Spleen (tissue), 13 donors: ENCODE measurements at places on chromosomes 5 and 9. TPM values are rescaled to one million over a fixed set of nuclear protein-coding genes. Genes with fewer than 3 reads are reported as not detected.

DNA sequence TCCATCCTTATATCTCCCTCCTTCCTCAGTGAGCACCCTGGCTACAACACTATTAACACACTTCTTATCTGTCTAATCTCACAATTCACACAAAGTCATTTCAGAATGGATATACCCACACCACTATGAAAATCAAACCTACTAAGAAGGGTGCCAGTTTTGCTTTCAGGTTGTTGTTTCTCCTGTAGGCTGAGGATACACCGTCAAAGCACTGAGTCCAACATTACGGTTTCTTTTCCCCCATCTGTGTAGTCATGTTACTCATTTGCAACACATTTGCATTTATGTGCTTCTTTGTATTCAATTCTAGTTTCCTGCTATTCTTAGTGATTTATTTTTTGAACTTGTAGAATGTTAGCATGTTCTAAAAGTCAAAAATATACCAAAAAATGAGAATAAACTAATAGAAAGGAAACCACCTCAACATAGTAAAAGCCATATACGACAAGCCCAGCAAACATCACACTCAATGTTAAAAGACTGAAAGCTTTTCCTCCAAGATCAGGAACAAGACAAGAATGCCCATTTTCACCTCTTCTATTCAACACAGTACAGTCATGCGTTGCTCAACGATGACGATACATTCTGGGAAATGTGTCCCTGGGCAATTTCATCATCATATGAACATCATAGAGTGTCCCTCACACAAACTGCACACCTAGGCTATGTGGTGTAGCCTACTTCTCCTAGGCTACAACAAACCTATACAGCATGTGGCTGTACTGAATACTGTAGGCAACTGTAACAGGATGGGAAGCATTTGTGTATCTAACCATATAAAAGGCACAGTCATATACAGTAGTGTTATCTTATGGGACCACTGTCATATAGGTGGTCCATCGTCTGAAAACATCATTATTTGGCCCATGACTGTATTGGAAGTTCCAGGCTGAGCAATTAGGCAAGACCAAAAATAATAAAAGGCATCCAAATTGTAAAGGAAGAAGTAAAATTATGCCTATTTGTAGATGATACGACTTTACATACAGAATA lies 6.3 kb downstream of the ROR2 start:
- no peak for DNase-seq

The PRELID2 gene
- 10.0 TPM for total RNA-seq

The FBP2 gene
- not detected for total RNA-seq

GRCh38 chr5:166561759-166562158 lies 1729.7 kb upstream of the WWC1 start:
- DNase-seq = no peak

The PCDHB11 gene
- total RNA-seq = 0.79 TPM

GRCh38 chr5:161925960-161926359 lies 78.0 kb downstream of the GABRA1 start:
- no peak for DNase-seq

DNA sequence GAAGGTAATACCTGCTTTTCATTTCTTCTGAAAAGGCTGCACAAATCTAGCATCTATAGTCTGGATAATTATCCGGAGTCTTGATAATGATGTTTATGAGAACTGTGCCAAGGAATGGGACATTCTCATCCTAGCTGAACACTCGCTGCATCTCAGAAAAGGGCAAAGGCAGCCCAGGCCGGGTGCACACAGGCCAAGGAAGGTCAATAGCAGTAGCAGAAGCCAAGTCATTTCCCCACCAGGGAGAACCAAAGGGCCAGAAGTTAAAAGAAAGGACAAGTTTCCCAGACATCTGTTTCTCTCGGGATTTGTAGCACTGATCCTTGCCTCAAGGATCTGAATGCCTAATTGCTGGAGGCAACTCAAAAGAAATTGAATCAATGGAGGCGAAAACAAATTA lies 66.1 kb upstream of the ANKRD55 start:
- no peak for DNase-seq

GRCh38 chr9:121266906-121267650 lies 884 bp upstream of the GSN start:
- no peak for DNase-seq

DNA sequence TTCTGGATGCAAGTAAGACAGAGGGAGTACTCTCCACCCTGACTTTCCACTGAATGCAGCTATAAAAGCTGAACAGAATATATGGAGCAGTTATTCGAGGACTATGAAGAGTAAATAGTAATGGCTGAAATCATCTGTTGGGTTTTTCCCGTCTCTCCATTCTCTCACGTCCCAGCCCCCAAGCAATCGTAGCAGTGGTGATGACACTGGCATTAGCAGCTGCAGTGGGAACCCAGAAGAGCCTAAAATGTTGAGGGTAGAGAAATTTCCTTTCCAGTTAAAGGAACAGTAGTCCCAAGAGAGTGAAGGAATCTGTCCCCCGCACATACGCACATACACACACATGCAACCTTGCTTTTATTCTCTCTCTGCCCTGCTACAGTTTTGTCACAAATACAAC lies 33.2 kb downstream of the MED27 start:
- no peak for DNase-seq

The PRDM9 gene
- not detected for total RNA-seq

GRCh38 chr9:138103111-138103848 lies 225.7 kb downstream of the CACNA1B start:
- peak; percentile 29 for DNase-seq

DNA sequence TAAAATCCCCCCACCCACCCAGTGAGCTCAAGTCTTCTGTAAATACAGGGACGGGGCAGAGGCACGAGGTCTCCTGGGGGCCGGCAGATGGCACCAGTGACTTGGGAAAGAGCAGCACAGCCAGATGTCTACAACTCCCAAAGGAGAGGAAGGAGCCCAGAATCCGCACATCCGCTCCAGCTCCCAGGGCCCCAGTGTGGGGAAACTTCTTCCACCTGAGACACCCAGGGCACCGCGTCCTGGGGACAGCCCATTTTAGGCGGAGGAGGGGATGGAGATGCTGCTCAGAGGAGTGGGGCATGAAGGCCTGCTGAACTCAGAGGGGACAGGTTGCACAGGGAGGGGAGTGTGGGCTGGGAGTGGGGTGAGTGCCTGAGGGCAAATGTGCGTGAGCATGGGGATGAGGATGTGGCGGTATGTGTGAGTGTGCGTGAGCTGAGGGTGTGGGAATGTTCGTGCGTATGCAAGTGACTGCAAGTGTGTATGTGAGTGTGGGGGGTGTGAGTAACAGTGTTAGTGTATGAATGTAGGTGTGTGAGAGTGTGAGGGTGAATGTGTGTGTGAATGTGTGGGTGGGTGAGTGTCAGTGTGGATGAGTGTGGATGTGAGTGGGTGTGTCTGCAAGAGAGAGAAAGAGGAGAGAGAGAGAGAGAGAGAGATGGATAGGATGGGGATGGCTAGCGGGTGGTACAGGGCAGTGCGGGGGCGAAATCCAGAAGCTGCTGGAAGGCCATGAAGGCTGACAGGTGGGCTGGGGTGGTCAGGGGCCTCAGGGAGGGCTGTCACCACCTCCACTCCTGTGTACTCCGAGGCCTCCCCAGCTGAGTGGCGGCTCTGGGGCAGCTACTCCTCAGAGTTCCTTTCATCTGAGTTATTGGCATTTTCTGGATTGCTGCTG lies 63.5 kb downstream of the DUSP1 start:
- peak; percentile 77 for DNase-seq

DNA sequence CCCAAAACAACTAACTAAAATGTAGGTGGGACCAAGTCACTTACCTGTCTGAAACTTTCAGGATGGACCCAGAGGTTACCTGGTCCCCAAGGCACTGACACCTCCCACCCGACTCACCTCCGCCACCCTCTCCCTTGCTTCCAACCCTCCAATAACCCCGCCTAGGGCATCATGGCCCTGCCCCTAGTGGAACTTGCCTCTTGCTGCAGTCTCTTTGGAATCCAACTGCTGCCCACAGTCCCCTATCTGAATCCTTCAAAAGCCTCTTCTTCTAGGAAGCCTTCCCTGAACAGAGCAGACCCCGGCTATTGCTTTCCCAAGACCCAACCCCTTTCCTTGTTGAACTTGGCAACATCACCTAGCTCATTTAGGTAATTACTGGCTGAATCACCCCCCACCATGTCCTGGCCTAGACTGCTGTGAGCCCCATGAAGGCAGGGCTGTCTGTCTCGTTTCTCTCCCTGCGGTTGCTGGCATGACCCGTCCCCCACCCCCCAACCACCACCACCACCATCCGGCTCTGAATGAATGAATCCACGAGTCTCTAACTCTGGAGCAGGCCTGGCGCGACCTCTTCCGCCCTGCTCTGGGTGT lies 9.4 kb downstream of the CRB2 start:
- DNase-seq = no peak

- DNase-seq = peak; percentile 47
Observed at GRCh38 chr5:113057557-113057984, 81.0 kb downstream of the DCP2 start.

DNA sequence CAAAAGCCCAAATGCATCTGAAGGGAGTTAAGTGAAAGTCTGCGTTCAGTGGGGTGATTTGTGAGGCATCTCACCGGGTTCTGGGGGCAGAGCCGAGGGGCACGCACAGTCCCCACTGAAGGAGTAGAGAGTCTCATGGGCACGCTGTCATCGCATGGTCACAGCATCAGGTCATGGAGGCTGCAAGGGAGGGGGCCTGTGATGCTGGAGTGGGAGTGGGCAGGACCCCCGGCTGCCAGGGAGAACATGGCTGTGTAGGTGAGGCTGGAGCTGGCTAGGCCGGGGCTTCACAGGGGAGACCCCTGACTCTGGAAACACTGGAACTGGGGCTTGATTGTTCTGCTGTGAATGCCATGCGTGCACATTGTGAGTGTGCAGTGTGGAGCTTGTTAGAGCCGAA lies 360.5 kb downstream of the IRX2 start:
- peak; percentile 66 for DNase-seq

- no peak for DNase-seq
Observed at GRCh38 chr5:40962207-40962955, 53.1 kb downstream of the C7 start.

GRCh38 chr5:14145435-14146334 lies 2.5 kb downstream of the TRIO start:
- DNase-seq = no peak

The AGXT2 gene
- total RNA-seq = not detected

- no peak for DNase-seq
Observed at GRCh38 chr5:148214665-148215185, 11.9 kb downstream of the SPINK6 start.

DNA sequence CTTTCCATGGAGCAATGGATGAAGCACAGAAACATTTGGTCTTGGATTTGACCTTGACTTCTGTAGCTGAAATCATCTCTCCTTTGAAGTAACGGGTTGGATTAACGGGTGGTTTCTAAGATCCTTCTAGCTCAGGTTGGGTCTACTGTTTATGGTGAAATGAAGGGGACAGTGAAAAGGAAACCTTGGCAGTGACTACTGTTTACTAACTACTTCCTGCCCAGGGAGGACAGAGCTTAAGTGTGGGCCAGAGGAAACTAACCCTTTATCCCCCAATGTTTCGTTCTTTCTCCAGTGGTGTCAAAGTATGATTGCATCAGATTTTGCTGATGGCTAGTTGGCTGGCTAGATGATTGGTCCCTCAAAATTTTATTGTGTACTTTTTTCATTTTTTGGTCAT lies 22.2 kb downstream of the SKP2 start:
- no peak for DNase-seq
